ENCODE measurements at places on chromosomes 3 and 15.

DNA sequence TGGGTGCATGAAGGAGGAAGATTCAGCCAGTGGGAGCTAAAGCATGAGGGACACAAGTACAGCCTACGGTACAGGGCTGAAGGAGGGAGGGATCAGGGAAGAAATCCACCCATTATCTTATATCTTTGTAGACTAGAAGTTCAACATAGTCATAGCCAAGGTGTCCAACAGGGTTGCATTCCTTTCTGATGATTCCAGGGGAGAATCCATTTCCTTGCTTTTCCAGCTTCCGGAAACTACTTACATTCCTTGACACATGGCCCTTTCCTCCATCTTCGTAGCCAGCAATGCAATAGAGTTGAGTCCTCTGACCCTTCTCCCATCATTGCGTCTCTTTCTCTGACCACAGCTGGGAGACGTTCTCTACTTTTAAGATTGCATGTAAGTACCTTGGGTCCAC, 471.0 kb upstream of the SEMA6D start:
- no peak for DNase-seq

- no peak for DNase-seq
These were observed 592 bp downstream of the MOBP start for GRCh38 chr3:39468108-39468436.

DNA sequence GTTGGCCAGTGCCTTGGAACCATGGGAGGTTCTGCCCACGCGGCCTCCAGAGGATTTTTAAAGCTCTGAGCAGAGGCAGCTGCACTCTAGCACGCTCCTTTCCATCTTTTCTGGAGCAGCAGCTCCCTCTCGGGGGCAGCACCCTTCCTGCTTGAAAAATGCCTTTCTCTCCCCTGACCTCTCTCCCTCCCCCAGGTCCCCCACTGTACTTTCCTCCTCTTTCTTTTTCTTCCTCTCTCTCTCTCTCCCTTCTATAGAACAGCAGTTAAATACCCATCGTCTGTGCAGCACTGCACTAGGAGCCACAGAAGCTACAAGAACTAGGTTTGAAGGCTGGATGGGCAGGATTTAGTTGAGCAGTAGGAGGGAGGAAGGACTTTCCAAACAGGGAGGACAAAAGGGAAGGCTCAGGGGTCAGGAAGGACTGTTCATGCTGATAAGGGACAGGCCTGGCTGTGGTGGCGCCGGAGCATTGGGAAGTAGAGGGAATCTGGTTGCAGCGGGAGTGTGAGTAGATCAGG, 4.4 kb downstream of the ALPK3 start:
- DNase-seq = no peak

DNA sequence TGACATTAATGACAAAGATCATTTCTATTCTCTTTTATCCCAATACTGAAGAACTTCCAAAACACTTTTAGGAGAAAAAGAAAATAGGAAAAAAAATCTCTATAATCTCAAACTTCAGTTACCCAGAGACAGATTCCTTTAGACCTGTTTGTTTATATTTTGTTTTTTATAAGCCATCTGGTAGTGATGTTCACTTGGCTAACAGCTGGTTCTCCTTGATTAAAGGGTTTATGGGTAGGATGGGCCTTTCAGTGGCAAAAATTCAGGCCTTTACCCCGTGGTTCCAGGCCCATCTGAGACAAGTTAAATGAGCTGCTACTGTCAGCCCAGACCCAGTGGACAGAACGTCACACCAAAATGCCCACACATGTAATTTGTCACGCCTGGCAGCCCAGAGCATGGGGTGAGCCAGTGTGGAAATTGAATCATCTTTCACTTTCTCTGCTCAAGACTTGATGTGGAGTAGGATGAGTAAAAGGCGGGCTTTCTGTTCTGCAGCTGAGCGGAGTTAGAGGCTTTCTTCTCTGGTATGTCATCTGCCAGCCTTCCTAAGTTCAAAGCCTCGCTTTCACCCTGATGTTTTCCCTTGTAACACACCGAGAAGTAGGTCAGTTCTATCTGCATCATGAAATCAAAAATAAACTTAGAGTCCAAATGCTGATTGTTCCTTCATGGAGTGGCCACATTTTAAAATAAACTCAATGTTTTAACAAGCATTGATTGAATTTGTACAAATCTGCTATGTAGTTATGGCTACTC, 62.5 kb upstream of the SKOR1 start:
- no peak for DNase-seq

DNA sequence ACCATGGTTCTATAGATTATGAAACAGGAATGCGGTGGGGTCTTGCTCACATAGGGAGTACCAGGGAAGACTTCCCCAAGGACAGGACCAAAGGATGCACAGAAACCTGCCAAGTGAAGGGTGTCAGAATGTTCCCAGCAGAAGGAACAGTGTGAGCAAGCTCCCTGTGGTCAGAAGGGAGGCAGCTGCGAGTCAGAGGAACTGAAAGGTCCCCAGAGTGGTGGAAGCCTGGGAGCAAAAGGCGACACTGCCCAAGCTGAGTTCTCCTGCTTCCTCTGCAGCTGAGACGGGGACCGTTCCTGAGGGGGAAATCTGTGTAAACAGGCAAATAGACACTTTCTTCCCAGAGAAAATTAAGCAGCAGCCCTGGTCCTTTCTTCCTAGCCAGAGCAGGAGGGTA, 14.2 kb upstream of the SLC6A6 start:
- DNase-seq = no peak

- DNase-seq = no peak
These were observed 8.5 kb upstream of the P2RY1 start for GRCh38 chr3:152826476-152826875.

DNA sequence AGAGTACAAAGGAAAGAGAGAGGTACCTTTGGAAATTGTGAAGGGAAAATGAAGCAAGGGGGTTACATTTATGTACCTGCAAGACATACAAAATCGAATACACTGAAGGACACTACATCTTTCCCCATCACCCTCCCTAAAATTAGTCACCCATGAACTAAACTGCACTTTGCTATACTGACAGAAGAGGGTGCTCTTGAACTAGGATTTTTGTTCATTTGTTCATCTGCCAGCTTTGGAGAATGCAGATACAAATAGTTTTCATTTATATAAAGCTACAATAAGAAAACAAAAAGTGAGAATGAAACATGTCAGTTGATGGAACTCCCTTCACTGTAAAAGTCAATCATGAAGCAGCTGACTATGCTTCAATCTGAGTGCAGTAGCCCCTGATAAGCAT, 55.7 kb downstream of the PCCB start:
- DNase-seq = no peak

DNA sequence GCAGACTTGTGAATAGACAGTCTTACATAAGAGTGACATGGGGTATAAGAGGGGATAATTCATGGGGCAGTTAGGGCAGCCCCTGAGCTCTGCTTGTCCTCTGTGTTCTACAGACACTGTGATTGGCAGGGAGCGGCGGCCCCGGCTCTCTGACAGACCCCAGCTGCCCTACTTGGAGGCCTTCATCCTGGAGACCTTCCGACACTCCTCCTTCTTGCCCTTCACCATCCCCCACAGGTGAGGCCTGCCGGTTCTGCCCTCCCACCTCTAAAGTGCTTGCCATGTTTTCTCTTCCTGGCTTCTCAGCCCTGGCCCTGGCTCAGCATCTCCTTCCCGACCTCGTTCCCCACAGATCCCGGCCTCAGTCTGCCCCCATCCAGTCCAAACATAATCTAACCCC, 3.4 kb downstream of the CYP1A2 start:
- no peak for DNase-seq

GRCh38 chr15:63189941-63190768, 749 bp downstream of the RAB8B start:
- no peak for DNase-seq

GRCh38 chr3:159165961-159166360, 364.1 kb downstream of the MFSD1 start:
- no peak for DNase-seq

DNA sequence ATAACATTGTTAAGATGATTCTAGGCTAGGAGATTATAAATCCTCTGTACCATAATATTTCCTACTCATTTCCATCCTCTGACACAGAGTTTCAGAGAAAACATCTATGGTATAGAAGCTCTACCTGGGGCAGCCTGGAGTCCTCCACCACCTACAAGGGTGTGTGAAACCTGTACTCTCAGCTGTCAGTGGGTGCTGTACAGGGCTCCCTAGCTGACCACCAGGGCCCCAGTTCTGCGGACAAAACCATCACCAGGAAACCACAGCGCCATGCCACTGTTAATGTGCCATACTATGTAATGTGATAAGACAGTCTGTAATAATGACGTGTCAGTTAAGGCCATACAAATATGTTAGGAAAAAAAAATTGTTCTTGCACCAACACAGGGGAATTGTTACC, 7.1 kb downstream of the RORA start:
- no peak for DNase-seq

- no peak for DNase-seq
These were observed 157.2 kb downstream of the PTPRG start for GRCh38 chr3:61718565-61718964.

- no peak for DNase-seq
These were observed 104.4 kb upstream of the GOLGA6L6 start for GRCh38 chr15:20645956-20646355.

GRCh38 chr15:22918596-22919140, 61.5 kb downstream of the CYFIP1 start:
- DNase-seq = no peak

GRCh38 chr15:101307048-101307896, 12.2 kb upstream of the SNRPA1 start:
- peak; percentile 64 for DNase-seq

DNA sequence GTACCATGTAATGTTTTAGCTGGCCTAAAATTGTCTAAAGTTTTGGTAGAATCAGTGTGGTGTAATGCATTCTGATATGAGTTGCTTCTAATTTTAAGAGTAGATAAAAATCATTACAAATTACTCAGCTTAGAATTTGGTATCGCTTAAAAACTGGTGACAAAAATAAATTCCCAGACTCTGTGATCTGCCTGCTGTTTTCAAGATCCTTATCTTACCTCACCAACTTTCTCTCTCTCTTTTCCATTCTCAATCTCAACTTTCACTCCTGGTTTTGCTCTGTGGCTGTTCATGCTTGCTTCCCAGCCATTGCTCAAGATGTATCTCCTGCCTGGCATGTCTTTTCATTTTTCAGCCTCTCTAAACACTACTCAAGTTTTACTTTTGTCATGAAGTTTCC, 45.7 kb downstream of the TCF12 start:
- DNase-seq = no peak

DNA sequence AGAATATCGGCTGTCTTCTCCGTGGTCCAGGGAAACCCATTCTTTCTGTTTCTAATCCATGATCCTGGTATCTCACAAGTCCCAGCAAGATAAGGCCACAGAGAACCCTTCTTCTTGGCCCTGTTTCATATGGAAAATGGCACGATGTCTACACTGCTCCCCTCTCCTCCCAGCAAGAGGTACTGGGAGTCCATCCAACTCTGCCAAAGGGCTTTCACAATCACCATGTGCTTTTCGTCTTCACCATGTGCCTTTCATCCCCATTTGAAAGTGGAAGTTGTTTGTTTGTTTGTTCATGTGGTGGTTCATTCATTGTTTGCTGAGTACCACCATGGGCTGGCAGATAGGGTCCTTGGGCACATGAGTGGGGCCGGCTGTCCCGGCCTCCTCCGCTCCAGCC, 5.5 kb downstream of the ITIH3 start:
- no peak for DNase-seq

- DNase-seq = no peak
These were observed 603.0 kb upstream of the ROBO2 start for GRCh38 chr3:76436894-76437293.

DNA sequence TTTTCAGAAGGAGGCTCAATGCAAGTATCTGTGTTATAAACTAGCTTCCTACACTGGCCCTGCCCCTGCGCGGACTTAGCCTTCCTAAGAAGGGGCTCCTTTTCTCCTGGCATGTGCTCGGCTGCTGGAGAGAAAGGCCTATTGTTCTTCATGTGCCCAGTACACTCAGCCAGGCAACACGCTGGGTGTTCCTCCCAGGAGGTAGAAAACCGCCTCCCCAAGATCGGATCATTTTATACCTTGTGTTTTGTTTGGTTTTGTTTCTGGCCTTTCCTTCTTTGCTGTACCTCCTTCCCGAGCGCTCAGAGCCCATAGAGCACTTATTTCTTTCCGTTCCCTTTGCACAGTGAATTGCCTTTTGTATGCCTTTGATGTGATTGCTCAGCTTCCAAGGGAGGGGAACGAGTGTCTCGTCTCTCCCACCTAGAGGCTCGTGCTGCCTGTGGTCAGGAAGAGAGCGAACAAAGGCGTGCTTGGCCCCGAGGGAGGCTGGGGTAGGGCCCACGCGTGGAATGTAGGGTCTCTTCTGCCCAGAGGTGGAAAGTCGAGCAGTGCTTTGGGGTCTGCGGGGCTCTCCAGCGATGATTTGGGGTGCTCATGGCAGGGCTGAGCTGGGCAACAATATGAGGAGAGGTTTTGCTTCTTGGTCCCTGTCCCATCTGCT, 30.0 kb downstream of the CCNL1 start:
- DNase-seq = no peak

All from coronary artery (tissue), 2 donors.